ENCODE measurements at places on chromosomes 1 and 21.

GRCh38 chr21:26736449-26736848 lies 108.8 kb downstream of the ADAMTS1 start:
- no peak for DNase-seq

DNA sequence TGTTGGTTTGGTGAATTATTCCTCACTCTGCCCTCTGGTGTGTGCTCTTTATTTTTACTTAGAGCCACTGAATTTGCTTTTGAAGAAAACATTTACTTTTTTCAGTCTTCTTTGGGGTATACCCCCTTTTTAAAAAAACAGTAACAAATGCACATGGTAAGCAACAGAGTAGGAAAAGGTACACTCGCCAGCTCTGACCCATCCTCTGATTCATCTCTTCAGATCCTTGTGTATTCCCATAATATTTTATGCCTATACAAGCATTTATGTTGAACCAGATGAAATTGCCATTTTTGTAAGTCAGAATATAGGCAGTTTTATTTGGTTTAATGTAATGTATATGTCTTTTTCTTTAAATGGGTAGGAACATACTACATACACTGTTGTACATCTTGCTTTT lies 28.3 kb downstream of the TTC3 start:
- no peak for DNase-seq

- no peak for DNase-seq
Observed at GRCh38 chr1:163912170-163912884, 590.6 kb downstream of the NUF2 start.

- DNase-seq: peak; percentile 18
Observed at GRCh38 chr21:44492567-44493385, 37.5 kb downstream of the LRRC3 start.

- DNase-seq: no peak
Observed at GRCh38 chr1:184583849-184584248, 170.8 kb downstream of the EDEM3 start.

- peak; percentile 64 for DNase-seq
Observed at GRCh38 chr1:172906778-172907592, 143.8 kb downstream of the TNFSF18 start.

DNA sequence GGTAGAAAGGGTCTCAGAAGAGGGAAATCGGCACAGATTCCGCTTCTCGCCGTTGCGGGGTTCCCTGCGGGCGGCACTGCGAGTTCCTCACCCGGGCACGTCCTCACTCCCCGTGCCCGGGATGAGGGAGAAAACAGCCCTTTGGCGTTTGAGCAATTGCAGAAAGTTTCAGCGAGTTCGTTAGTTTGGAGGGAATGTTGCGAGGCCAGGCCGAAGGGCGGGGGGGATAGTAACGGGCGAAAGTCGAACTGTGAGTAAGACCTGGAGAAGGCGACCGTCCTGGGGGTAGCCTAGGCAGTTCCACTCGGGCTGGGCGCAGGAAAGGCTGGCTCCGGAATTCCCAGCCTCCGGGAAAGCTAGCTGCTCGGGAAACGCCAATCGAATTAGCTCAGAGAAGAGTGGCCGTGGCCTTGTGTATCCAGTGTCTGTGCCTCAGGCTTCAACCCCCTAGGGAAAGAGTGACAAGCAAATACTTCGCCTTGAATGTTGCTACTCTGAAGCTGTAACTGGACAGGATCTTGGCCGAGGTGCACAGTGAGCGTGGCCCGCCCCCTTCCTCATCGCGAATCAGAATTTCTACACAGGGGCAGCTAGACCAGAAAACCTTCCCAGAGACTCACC lies 787 bp downstream of the PTGFR start:
- DNase-seq: no peak

DNA sequence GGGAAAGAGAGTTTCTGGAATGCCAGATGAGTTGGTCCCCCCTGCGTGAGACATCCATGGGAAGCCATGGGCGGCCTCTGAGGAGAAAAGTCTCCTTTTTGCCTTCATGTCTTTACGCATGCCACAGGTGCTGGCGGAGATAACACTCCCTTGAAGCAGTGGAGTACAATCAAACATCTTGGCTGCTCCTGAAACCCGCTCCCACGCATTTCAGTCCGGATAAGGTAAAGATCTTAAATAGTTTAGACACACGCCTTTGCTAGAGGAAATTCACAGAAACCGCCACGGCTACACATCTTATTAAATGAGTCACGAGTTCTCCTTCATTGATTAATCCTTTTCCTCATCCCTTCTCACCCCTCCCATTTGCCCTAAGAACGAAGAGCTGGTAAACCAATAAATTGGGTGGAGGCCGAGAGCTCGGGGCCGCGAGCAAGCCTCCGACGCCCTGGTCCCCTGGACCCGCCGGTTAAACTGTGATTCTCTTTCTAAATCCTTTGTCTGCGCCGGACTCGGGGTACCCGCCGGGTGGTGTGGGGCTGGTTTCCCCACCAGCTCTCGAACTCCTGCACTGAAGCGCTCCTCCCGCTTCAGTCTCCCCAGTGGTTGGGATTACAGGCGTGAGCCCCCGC lies 6.6 kb upstream of the ZNF669 start:
- DNase-seq: no peak

DNA sequence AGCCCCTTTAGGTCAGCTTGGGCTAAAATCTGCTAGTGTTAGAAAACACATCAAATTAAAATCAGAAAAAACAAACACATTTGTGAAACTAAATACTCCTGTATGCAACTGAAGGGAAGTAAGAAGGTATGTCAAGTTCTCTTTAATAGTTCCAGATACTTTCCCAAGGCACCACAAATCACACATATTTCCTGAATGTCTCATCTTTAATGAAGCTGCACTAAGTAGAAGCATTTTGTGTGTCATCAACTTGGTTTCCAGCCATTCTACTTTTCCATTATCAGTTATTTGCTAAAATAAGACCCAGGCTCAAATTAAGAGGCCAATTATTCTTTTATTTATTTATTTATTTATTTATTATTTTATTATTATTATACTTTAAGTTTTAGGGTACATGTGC lies 34.7 kb downstream of the CRB1 start:
- no peak for DNase-seq

- DNase-seq: no peak
Observed at GRCh38 chr1:201192261-201192788, 1.7 kb downstream of the IGFN1 start.

DNA sequence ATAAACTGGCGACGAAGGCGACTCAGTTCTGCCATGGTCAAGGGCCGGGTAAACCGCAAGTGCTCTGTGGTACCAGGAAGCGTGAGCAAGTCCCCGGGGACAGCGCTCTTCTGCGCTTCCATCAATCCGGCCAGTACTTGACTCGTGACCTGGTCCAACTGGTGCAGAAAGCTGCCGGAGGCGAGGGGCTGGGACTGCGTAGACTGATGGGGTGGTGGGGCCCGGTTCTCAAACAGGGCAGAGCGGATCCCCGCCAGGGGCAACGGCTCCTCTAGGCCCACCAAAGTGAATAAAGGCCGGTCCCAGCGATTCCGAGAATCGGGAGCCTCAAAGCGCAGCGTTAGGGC lies 852 bp downstream of the KTI12 start:
- DNase-seq: no peak

DNA sequence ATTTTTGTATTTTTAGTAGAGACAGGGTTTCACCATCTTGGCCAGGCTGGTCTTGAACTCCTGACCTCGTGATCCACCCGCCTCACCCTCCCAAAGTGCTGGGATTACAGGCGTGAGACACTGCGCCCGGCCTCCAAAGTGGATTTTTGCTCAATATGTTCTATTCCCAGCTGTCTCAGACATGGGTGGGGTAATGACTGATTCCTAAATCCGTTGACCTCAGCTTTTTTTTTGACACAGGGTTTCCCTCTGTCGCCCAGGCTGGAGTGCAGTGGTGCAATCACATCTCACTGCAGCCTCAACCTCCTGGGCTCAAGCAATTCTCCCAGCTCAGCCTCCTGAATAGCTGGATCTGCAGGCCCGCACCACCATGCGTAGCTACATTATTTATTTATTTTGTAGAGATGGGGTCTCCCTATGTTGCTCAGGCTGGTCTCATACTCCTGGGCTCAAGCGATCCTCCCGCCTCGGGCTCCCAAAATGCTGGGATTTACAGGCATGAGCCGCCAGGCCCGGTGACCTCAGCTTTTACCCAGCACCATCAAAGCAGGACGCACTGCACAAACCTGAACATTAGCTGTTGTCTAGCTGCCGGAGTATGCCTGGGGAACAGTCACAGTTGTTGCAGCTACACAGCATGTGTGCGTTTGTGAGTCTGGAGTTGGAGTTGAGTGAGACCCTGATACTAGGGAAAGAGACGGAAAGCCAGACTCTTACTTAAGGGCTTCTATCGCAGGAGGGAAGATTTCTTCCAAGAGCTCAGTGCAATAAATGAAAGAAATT lies 43.7 kb upstream of the PSEN2 start:
- DNase-seq: no peak

GRCh38 chr21:45241357-45241756 lies 46.3 kb downstream of the POFUT2 start:
- DNase-seq: no peak

GRCh38 chr1:225343618-225344017 lies 84.2 kb downstream of the LBR start:
- DNase-seq: peak; percentile 22

All from LoVo (cell line).